ENCODE measurements at places on chromosomes 1 and 21.
A peak's percentile ranks its signal among the peaks of the same experiment; 100 is the strongest.

- DNase-seq, result no peak
- H3K27ac ChIP-seq, result no peak overlapping the region
- H3K27me3 ChIP-seq, result peaks cover 2% of the 10 kb centered on the region
- H3K4me3 ChIP-seq, result no peak overlapping the region
- no peaks in the 10 kb centered on the region for H3K4me1 ChIP-seq
Observed at GRCh38 chr1:163196449-163196787, 6.3 kb downstream of the RGS5 start.

- peaks cover 30% of the 10 kb centered on the region for H3K36me3 ChIP-seq
- no peak overlapping the region for H3K27ac ChIP-seq
Observed at GRCh38 chr1:93374334-93375106, 28.8 kb downstream of the DR1 start.

DNA sequence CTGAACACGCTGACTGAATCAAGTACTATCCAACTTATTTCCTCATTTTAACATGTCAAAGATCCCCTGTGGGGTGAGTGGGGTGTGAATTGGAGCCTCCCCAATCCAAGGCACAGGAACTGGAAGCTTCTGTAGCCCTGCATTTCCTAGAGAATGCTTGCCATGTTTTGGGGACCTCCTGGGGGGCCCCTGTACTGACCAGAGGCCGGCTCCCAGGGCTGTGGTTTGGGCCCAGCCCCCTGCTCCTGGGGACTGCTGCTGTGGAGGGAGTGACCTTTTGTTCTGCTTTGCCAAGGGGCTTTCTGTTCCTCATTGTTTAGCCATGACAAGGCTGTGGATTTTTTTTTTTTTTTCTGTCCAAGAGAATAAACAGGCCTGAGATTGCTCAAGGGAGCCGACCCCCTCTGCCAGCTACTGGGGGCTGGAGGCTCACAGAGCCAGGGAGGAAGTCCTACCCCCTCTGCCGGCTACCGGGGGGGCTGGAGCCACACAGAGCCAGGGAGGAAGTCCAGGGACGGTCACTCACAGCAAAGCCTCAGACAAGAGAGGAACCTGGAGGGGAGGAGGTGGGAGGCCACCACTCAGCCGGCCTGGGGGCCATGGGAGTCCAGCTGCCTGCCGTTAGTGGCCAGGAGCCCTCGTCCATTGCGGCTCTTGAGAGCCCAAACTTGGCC is 17.4 kb downstream of the TNFRSF1B start:
- H3K4me3 ChIP-seq, result no peak overlapping the region
- H3K4me1 ChIP-seq, result peaks cover 49% of the 10 kb centered on the region
- H3K27me3 ChIP-seq, result no peaks in the 10 kb centered on the region
- no peak for DNase-seq

DNA sequence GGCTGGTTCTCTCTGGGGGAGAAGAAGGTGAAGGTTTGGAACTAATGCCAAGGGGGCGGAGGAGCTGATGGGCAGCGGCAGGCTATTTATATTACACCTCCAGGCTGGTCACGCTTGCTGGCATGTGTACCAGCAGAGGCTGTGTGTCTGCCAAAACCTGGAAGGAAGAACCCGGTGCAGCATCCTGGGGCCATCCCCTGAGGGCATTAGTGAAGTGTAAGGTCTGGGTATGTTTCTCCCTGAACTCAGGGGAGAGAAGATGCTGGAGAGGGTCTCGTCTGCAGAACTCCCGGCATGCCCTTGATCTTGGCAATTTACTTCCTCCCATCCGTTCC is 5.3 kb downstream of the DISP3 start:
- H3K27me3 ChIP-seq, result peaks cover 32% of the 10 kb centered on the region
- H3K36me3 ChIP-seq, result no peaks in the 10 kb centered on the region
- DNase-seq, result no peak
- peaks cover 7% of the 10 kb centered on the region for H3K4me1 ChIP-seq
- H3K4me3 ChIP-seq, result no peak overlapping the region

GRCh38 chr1:154962156-154962749 is 671 bp upstream of the PYGO2 start:
- no peaks in the 10 kb centered on the region for H3K27me3 ChIP-seq
- peak overlapping the region; percentile 85 for H3K4me3 ChIP-seq
- peaks cover 38% of the 10 kb centered on the region for H3K36me3 ChIP-seq
- peak; percentile 33 for DNase-seq
- H3K27ac ChIP-seq, result peak overlapping the region; percentile 91

GRCh38 chr21:33025489-33026442 is at the start of gene OLIG2:
TSS of gene OLIG2 (plus strand) at chr21:33025935. CDS start at chr21:33026863, 928 bp downstream.
- H3K36me3 ChIP-seq, result peaks cover 8% of the 10 kb centered on the region
- peak within 1 kb of the TSS; percentile 55 for H3K4me3 ChIP-seq
- DNase-seq, result no peak
- H3K4me1 ChIP-seq, result peaks cover 29% of the 10 kb centered on the region
- H3K27ac ChIP-seq, result peak within 1 kb of the TSS; percentile 86
- H3K27me3 ChIP-seq, result peaks cover 86% of the 10 kb centered on the region

- no peak overlapping the region for H3K4me3 ChIP-seq
- H3K4me1 ChIP-seq, result no peaks in the 10 kb centered on the region
- no peak for DNase-seq
- H3K36me3 ChIP-seq, result no peaks in the 10 kb centered on the region
Observed at GRCh38 chr1:47555306-47555705, 117.5 kb downstream of the FOXD2 start.

Measured in activated CD4-positive, alpha-beta T cell treated with anti-CD3 and anti-CD28 coated beads, Interleukin-2, amount 10 ng/mL, durations not matched to agents 7 days and 5 days (primary cell).